ENCODE measurements at places on chromosomes 12 and 14. TPM values are rescaled to one million over a fixed set of nuclear protein-coding genes. Genes with fewer than 3 reads are reported as not detected.

RNASE7 gene
- total RNA-seq, result not detected

DNA sequence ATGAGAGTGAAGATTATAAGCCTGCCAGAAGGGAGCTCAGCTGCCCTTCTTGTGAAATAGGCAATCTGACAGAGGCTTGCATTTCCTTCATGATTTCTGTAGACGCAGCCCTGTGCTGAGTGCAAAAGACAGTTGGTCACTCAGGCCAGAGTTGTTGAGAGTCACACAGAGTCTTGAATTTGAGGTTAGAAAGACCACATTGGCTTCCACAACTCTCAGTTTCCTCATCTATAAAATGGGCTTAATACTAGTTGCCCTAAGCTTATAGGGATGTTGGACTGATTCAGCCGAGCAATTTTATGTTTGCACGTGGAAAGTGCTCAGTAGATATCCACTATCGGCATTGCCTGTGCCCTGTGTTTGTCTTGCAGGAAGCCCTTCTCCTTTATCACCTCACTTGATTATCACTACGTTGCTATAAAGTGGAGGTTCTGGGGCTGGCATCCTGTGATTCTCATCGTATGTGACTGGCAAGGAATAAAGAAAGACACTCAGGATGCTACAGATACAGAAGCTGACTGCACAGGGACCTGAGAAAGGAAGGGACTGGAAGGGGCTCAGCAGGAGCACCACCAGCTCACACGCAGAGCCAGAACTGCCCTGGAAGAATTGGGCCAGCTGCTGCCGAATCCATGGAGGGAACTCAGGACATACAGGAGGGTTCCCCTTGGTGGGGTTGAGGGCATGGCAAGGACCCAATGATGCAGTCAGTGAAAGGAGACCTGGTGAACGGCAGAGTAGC is 19.8 kb upstream of the SERPINA4 start:
- no peak for DNase-seq

PACS2 gene
- 28.2 TPM for total RNA-seq

- DNase-seq, result peak; percentile 52
Measured at GRCh38 chr14:21626491-21627230, 8.1 kb downstream of the OR10G2 start.

DNA sequence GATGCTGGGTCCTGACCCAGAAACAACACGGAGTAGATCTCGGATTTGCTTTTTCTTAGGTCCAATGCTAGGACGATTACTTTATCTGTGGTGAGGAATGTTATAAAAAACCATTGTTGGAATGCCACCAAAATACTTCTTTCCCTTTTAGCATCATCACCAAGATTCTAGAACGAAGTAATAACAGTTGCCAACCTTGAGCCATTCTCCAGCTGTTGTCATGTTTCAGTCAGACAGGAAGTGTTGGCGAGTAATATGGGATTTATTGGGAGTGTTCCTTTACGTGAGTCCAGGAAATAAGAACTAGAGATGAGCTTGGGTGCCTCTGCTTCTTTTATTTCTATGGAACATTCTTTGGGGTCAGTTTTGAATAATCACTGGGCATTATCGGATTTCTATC is 892.9 kb downstream of the DIO2 start:
- no peak for DNase-seq

DNA sequence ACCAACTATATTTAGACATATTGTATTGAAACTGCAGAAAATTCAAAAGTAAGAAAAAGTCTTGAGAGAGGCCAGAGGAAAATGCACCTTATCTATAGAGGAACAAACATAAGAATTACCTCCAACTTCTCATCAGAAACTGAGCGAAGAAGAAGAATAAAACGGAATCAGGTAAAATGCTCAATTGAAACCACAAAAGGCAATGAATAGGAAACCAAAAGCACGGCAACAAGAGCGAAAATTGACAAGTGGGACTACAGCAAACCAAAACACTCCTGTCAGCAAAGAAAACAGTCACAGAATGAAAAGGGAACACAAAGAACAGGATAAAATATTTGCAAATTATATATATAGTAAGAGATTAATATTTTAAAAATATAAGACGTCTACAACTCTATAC is 61.9 kb upstream of the PARP11 start:
- no peak for DNase-seq

GRCh38 chr12:98259693-98260092 is 255.7 kb upstream of the TMPO start:
- DNase-seq, result no peak

DNA sequence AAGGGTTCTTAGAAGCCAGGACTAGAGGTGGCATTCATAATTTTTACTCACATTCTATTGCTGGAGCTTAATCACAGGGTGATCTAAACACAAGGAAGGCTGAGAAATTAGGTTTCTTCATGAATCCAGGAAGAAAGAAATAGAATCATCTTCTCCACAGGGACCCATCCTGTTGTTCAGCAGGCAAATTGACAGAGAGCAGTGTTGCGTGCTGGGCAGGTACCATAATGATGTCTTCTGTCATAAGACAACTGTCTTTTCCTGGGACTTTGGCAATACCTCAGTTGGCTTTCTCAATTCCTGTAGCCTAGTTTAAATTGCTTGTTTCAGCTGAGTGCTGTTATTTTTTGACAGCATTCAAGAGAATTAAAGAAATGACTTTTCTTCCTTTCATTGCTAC is 468.0 kb upstream of the SYT1 start:
- no peak for DNase-seq

- no peak for DNase-seq
Measured at GRCh38 chr14:61754627-61755381, 7.4 kb upstream of the SNAPC1 start.

DNA sequence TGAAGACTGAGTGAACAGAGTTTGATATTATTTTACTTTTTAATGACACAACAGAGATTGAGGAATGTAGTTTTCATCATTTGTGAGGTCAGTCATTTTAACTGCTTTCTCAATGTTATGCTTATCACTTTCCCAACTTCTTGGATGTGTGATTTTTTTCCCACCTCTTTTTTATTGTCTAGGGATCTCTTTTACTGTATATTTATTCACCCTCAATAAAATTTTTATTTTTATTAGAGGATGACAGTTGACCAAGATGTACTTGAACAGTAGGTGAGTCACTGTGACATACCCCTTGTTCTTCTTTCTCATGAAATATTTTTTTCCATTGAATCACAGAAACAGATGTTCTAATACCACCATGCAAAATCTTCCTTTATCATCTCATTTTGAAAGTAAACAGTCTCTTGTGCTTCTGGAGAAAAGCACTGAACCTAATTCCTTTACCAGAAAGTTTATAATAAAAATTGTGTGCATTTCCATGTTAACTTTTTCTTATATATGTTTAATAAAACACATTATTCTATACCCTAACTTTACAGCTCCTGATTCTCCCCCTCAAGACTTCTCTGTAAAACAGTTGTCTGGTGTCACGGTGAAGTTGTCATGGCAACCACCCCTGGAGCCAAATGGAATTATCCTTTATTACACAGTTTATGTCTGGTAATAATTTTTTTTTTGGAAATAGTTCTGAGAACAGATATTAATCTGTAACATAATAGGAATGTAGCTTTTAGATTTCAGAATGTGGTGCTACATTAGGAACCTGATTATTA is 65.9 kb downstream of the PTPRQ start:
- DNase-seq, result peak; percentile 9

DNA sequence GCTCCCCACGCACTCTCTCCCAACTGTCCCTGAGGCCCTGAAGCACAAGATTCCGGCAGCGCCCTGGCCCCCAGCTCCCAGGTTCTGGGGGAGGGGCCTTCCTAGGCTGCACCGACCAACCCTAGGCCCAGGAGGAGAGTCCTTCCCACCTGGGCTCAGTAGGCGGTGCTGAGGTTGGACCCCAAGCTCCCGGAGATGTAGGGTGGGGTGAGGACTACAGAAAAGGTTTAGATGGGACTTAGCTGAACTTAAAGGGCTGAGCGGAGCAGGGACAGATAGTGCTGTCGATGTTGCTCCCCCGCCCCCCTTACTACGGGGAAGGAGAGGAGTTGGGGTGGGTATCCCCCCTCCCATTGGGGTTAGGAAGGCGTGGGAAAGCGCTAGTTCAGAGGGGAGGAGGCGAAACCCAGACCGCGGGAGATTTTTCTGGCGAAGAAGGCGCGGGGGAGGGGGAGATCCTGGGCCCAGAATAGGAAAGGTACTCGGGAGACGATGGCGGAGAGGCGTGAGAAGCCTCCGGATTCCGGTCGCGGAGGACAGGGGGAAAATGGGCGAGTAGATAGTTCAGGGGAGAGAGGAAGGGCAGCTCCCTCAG is 4.2 kb upstream of the BAZ2A start:
- DNase-seq, result peak; percentile 59
